ENCODE measurements at places on chromosomes 5 and 9.

GRCh38 chr5:120919017-120919416 is 454.9 kb downstream of the PRR16 start:
- DNase-seq, result no peak

- no peak for DNase-seq
These were observed 407.5 kb downstream of the AGTPBP1 start for GRCh38 chr9:85334228-85334627.

- DNase-seq, result no peak
These were observed 133.4 kb upstream of the OSMR start for GRCh38 chr5:38712391-38712790.

GRCh38 chr5:66515209-66515608 is 81.0 kb upstream of the MAST4 start:
- DNase-seq, result no peak

GRCh38 chr9:130139251-130139650 is 33.0 kb upstream of the NCS1 start:
- DNase-seq, result no peak

DNA sequence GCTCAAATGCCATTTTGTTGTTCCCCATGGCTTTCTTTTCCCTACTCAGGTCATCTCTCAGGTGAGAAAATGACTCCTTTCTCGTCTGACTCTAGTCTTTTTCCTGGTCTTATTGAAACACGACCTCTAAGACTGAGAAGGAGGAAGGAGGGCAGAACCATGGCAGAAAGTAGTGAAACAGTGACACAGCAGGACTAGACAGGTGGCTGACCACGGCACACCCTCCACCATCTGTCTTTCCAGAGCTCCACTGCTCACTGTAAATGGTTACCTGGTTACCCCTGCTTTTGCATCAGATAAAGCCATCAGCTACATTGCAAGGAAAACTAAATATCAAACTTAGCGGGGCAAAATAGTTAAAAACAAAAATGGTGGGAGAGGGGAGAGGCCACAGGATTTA is 30.9 kb downstream of the NR4A3 start:
- no peak for DNase-seq

GRCh38 chr5:133661389-133661788 is 49.0 kb upstream of the FSTL4 start:
- DNase-seq, result no peak

GRCh38 chr9:12554636-12555035 is 138.5 kb upstream of the TYRP1 start:
- no peak for DNase-seq

- no peak for DNase-seq
These were observed 10.1 kb downstream of the C1QTNF2 start for GRCh38 chr5:160360310-160360709.

- DNase-seq, result no peak
These were observed 35.5 kb downstream of the WDR36 start for GRCh38 chr5:111127453-111128195.

- no peak for DNase-seq
These were observed 20.8 kb upstream of the SLC6A3 start for GRCh38 chr5:1465966-1466471.

DNA sequence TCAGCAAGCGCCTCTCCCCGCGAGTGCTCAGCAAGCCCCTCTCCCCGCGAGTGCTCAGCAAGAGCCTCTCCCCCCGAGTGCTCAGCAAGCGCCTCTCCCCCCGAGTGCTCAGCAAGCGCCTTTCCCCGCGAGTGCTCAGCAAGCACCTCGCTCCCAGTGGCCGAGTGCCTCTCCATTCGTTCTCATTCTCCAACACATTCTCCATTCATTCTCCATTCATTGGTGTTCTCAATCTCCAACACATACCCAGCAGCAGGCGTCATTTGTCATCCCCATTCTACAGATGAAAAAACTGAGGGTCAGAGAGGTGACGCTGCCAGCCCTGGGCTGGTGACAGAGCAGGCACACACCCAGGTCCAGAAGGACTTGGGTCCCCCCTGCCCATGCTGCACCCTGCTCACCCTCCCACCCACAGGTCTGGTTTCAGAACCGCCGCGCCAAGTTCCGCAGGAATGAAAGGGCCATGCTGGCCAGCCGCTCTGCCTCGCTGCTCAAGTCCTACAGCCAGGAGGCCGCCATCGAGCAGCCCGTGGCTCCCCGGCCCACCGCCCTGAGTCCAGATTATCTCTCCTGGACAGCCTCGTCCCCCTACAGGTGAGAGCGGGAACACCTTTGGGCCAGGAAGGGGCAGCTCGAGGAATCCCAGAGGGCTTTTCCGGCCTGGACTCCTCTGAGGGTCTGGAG is 32.5 kb downstream of the PTGES start:
- DNase-seq, result no peak

- DNase-seq, result no peak
These were observed at the start of gene NTRK2 for GRCh38 chr9:84669288-84670137. TSS of gene NTRK2 (plus strand) at chr9:84669729. CDS start at chr9:84670749, 1,020 bp downstream.

GRCh38 chr9:97803167-97804058 is 49.6 kb upstream of the FOXE1 start:
- peak; percentile 50 for DNase-seq

DNA sequence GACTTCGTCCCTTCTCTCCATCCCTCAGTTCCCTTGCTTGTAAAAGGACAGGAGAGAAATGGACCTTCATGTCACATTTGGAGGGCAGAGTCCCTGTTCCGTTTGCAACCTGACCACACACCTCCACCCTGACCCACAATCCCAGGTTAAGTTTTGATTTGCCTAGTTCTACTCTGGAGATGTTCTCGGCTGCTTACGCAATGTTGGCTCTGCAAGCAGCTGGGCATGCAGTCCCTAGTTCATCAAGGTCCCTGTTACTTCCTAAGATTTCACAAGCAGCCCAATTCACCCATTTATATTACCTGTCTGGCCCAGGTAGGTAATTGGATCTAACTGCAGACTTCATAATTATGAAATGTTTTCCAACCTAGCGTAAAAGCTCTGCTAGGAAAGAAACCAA is 28.8 kb downstream of the SLIT3 start:
- DNase-seq, result no peak

GRCh38 chr5:120605325-120606079 is 141.4 kb downstream of the PRR16 start:
- DNase-seq, result no peak

- DNase-seq, result no peak
These were observed 781 bp downstream of the FOXD1 start for GRCh38 chr5:73447530-73448462.

- DNase-seq, result no peak
These were observed 4.8 kb downstream of the NKD2 start for GRCh38 chr5:1013238-1013947.

- DNase-seq, result no peak
These were observed 222.3 kb downstream of the ARRDC3 start for GRCh38 chr5:91160714-91161285.

- DNase-seq, result no peak
These were observed 10.9 kb downstream of the POLK start for GRCh38 chr5:75522542-75522941.

DNA sequence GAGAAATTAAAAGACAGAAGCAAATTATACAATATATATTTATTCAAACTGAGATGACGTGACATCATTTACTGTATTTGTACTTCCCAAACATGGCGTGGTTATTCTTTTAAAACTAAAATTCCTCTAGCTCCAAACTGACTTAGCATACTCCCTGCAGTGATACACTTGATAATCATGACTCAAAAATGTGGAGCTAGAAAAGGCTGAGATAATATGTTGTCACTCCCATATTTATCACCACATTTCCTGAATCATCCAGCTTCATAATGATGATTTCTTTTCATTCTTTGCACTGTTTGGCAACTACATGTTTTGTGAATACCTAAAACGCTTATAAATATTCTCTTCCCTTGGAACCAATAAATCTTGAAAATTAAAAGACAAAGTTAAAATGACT is 341.0 kb downstream of the EBF1 start:
- no peak for DNase-seq

GRCh38 chr5:43042176-43042625 is 2.1 kb upstream of the ANXA2R start:
- no peak for DNase-seq

GRCh38 chr5:14946815-14947620 is 75.4 kb upstream of the ANKH start:
- DNase-seq, result no peak

DNA sequence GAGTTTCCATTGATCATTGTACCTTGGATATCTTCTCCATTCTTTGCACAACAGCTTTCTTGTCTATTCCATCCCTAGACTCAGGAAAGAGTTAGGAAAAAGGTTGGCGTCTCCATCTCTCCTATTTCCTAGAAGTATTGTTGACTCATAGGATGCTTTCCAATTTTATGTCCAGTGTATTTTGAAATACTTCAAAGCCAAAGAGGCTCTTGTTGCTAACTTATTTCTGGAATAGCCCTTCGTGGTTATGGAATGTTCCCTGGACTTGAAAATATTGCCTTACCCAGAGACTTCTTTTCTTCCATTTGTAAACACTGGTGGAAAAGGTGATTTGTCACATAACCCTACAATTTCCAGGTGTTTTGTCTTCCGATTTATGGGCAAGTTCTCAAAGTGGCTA is 402.3 kb upstream of the ZNF608 start:
- no peak for DNase-seq

GRCh38 chr5:17304282-17304681 is 86.9 kb downstream of the BASP1 start:
- no peak for DNase-seq

- DNase-seq, result no peak
These were observed 68.8 kb downstream of the ELL2 start for GRCh38 chr5:95892784-95893354.

- DNase-seq, result no peak
These were observed 233.1 kb upstream of the ANKRD55 start for GRCh38 chr5:56466136-56466816.

DNA sequence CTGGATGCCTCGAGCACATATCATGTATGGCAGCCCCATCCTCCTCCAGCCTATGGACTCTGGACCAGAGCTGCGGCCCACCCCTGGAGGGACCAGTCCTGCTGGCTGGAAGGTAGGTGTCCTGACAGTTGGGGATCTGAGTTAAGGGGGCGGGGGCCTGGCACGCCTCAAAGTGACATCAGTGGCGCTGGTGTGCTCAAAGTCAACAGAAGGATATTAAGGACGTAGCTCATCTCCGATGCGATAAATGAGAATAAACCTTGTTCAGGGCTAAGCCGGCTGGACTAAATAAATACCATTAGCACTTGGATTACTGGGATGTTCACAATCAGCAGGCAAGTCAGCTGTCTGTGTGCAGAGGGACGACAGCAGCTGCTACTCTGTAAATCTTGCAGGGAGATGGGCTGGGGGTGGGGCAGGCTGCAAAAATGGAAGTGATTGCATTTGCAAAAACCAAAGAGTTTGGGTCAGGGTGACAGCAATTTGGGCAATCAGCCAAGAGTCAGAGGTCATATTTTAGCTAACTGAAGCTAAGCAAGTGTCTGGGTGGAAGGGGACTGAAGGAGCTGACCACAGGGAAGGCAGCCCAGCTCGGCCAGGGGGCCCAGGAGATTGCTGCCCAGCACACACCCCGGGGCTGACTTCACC is 80.0 kb upstream of the LRRTM2 start:
- no peak for DNase-seq

- DNase-seq, result no peak
These were observed 1.7 kb upstream of the SPINK6 start for GRCh38 chr5:148201151-148201550.

- no peak for DNase-seq
These were observed 185.8 kb downstream of the CD180 start for GRCh38 chr5:67010684-67011409.

DNA sequence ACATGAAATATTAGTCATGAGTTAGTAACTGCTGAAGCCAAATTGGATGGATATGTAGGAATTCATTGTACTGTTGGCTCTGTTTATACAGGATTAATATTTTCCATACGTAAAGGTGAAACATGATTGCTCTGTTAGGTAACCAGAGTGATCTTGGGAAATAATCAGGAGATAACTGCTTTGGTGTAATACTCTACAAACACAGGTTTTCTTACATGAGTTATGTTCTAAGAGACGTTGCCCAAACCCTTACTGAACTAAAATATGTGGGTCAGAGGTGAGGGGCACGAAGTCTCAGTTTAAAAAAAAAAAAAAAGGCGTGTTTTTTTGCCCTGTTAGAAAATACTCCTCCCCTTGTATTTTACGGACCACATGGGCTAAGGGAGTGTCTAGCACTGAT is 7.8 kb downstream of the DNAJA1 start:
- DNase-seq, result no peak

DNA sequence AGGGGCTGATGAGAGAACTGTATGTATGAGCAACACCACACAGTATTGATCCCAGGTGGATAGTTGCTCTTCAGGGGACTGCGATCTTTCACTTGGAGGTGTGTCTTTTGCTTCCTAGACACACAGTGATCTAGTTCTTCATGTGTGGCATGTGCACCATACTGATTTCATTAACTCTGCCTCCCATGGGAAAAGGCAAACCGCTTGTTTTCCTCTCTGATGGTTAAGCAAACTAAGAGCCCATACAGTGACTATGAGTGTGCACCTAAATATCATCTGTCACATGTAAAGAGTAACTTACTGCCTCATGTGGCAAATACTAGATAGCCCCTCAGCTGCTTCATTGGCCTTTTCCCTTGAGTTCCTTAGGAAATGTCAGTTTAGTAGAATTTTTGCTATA is 147.3 kb downstream of the TLE4 start:
- no peak for DNase-seq

DNA sequence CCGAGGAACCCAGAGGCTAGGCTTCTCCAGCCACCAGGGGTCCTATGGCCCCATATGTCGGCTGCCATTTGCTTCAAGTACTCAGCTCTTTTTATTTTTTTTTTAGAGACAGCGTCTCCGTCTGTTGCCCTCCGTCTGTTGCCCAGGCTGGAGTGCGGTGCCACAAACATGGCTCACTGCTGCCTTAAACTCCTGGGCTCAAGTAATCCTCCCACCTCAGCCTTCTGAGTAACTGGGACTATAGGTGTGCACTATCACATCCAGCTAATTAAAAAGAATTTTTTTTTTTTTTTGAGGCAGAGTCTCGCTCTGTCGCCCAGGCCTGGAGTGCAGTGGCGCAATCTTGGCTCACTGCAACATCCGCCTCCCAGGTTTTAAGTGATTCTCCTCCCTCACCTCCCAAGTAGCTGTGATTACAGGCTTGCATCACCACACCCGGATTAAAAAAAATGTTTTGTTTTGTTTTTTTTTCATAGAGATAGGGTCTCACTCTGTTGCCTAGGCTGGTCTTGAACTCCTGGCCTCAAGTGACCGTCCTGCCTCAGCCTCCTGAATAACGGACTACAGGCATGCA is 8.9 kb downstream of the CERCAM start:
- no peak for DNase-seq

DNA sequence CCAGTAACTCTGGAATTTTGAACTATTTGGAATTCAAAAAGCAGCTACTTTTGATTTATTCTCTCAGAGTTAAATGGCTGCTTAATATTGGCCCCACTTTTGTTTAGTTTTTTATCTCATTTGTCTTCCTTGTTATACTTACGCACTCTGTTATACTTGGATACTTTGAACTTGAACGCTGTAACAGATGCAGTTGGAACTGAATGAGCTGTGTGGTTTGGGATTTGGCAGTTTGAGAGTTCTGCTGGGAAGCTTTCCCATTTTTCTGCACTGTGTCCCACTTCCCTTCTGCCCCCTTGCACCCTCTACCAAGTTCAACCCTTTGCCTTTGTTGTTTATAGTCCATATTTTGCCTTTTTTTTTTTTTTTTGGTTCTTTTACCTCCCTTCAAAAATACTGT is 3.8 kb downstream of the RHOBTB3 start:
- no peak for DNase-seq
